ENCODE measurements at places on chromosomes 5 and 9.
A peak's percentile ranks its signal among the peaks of the same experiment; 100 is the strongest.

DNA sequence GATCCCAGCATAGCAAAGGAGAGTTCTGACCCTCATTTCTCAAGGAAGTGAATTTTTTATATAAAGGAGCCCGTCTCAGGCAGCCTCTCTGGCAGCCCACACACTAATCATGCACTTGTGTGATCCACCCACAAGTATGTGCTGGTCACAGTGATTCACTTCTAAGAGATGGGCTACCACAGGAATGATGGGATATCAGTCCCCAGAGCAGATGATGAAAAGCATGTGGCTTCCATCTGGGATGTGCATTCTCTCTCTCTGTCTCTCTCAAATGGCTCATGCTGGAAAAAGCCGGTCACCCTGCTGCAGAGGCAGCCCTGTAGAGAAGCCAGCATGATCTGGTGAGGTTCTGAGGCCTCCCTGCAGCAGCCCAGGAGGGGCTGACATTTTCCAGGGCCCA is 74.2 kb upstream of the ADCY2 start:
- H3K36me3 ChIP-seq = no peaks in the 10 kb centered on the region
- DNase-seq = no peak
- no peaks in the 10 kb centered on the region for H3K4me1 ChIP-seq
- H3K27me3 ChIP-seq = no peaks in the 10 kb centered on the region

- no peak for DNase-seq
- no peaks in the 10 kb centered on the region for H3K27me3 ChIP-seq
- H3K27ac ChIP-seq = no peak overlapping the region
- H3K36me3 ChIP-seq = no peaks in the 10 kb centered on the region
Observed at GRCh38 chr5:13625616-13626198, 318.8 kb downstream of the DNAH5 start.

GRCh38 chr9:108105885-108106284 is 616.3 kb upstream of the KLF4 start:
- no peaks in the 10 kb centered on the region for H3K27me3 ChIP-seq
- DNase-seq = no peak
- no peaks in the 10 kb centered on the region for H3K4me1 ChIP-seq
- no peaks in the 10 kb centered on the region for H3K36me3 ChIP-seq

- H3K36me3 ChIP-seq = no peaks in the 10 kb centered on the region
- H3K4me1 ChIP-seq = no peaks in the 10 kb centered on the region
- DNase-seq = no peak
- H3K4me3 ChIP-seq = no peak overlapping the region
Observed at GRCh38 chr5:102809033-102809432, 53.9 kb downstream of the PAM start.

DNA sequence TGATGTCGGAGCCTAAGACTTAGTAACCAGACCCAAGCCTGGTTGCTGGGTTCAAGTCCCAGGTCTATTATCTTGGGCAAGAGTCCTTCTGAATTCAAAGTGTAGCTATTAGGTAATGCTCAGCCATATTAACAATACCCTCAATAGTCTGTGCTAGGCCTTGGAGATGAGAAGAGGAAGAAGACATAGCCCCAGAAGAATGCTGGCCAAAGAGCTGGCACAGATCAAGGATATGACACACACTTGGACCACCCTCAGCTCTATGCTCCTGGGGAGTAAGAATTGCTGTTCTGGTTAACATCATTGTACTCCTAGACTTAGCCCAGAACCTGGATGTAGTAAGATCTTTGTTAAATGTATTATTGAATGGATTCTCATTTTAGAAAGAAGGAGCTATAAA is 426.7 kb downstream of the CDK5RAP2 start:
- no peak overlapping the region for H3K4me3 ChIP-seq
- no peaks in the 10 kb centered on the region for H3K27me3 ChIP-seq
- no peaks in the 10 kb centered on the region for H3K36me3 ChIP-seq
- H3K4me1 ChIP-seq = no peaks in the 10 kb centered on the region
- H3K27ac ChIP-seq = no peak overlapping the region

GRCh38 chr5:97063251-97063650 is 79.2 kb downstream of the LIX1 start:
- no peaks in the 10 kb centered on the region for H3K36me3 ChIP-seq
- H3K4me3 ChIP-seq = no peak overlapping the region
- peaks cover 2% of the 10 kb centered on the region for H3K4me1 ChIP-seq
- DNase-seq = no peak

GRCh38 chr5:68368311-68369022 is 152.9 kb downstream of the PIK3R1 start:
- no peak for DNase-seq
- H3K36me3 ChIP-seq = peaks cover 17% of the 10 kb centered on the region
- H3K4me3 ChIP-seq = no peak overlapping the region
- H3K27me3 ChIP-seq = no peaks in the 10 kb centered on the region

- no peaks in the 10 kb centered on the region for H3K4me1 ChIP-seq
- no peak overlapping the region for H3K27ac ChIP-seq
- no peak overlapping the region for H3K4me3 ChIP-seq
Observed at GRCh38 chr5:173796721-173797495, 91.2 kb upstream of the CPEB4 start.

DNA sequence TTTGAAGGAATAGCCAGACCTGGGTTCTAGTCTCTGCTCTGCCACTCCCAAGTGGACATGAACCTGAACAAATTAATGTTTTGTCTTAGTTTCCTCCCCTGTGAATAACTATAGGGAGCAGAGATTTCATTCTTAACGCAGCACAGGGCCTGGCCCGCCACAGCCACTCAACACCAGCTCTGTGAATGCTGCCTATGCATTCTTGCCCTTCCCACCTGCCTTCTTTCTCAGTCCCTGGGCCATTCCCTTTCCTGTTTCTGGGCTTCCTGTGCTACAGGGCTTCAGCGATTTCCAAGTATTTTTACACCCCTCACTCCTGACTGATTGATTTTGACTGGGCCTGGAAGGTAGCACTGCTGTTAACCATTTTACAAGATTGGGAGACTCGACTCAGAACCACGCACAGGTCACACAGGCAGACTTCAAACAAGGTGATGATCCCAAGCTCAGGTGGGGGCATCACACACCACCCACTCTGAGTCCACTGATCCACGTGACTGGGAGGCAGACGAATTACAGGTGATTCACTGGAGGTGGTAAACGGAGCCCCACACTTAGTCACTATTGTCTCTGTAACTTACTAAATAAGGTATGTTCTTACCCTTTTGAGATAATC is 21.4 kb downstream of the PTPN3 start:
- H3K27ac ChIP-seq = no peak overlapping the region
- H3K4me1 ChIP-seq = no peaks in the 10 kb centered on the region
- DNase-seq = no peak
- no peak overlapping the region for H3K4me3 ChIP-seq
- H3K36me3 ChIP-seq = no peaks in the 10 kb centered on the region

DNA sequence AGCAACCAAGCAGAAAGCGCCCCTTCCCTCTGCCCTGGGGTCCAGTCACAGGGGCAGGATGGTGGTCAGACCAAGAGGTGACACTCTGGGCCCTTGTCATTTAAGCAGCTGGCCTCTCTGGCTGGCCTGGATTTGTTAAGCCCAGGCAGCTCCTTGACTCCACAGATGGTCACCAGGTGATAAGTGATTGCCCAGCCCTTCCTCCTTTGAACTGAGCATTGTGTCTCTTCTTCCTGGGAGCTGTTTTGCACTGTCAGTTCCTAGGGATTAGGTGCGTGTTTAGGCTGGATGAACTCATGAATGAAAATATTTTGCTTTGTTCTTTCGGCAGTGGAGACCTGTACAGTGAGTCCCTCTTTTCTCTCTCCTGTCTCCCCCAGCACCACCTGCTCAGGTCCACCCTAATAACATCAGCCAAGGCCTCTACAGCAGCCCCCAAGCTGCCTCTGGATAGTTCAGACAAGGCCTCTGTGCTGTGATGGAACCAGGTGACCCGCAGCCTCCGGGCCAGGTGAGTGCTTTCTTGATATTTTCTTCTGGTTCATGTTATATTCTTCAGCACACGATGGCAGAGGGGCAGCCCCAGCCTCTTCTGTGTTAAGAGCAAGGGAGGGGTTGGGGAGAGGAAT is 139.7 kb upstream of the PITX1 start:
- H3K4me3 ChIP-seq = no peak overlapping the region
- no peak for DNase-seq
- peaks cover 24% of the 10 kb centered on the region for H3K27me3 ChIP-seq
- H3K4me1 ChIP-seq = no peaks in the 10 kb centered on the region

DNA sequence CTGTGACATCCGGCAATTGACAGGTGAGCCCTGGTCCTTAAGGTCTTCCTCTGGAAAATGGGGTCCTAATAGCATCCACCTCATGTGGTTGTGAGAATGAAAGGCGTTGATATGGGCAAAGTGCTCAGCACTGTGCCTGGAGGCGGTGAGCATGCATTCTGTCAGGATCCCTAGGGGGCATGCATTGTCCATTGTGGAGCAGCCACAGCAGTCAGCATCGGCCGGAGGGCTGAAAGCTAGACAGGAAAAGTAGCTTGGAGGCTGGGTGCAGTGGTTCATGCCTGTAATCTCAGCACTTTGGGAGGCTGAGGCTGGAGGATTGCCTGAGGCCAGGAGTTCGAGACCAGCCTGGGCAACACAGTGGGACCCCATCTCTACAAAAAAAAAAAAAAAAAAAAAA is 122.2 kb downstream of the LHX2 start:
- H3K27me3 ChIP-seq = peaks cover 15% of the 10 kb centered on the region
- DNase-seq = peak; percentile 34
- no peak overlapping the region for H3K27ac ChIP-seq

DNA sequence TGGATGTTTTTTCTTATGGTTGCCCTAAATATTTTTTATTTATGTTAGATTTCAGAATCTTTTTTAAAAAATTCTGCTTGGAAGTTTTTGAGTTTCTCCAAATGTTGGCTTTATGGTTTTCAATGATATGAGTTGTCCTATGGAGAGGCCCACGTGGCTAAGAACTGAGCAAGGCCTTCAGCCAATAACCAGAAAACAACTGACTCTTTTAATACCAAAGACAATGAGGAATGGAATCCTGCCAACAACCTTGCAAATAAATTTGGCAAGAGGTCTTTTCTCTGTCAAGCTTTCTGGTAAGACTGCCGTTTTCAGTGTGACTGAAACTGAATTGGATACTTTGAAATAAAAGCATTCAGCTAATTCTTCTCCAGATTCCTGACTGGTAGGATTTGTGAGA is 1740.1 kb upstream of the WWC1 start:
- H3K36me3 ChIP-seq = no peaks in the 10 kb centered on the region
- DNase-seq = no peak
- H3K4me3 ChIP-seq = no peak overlapping the region
- no peaks in the 10 kb centered on the region for H3K27me3 ChIP-seq

- no peak overlapping the region for H3K27ac ChIP-seq
- no peaks in the 10 kb centered on the region for H3K27me3 ChIP-seq
- H3K4me3 ChIP-seq = no peak overlapping the region
- DNase-seq = no peak
- H3K36me3 ChIP-seq = no peaks in the 10 kb centered on the region
Observed at GRCh38 chr5:53359916-53360517, 120.4 kb upstream of the FST start.

GRCh38 chr9:91182429-91183225 is 179.1 kb downstream of the AUH start:
- peaks cover 8% of the 10 kb centered on the region for H3K36me3 ChIP-seq
- H3K4me3 ChIP-seq = no peak overlapping the region
- DNase-seq = no peak
- no peaks in the 10 kb centered on the region for H3K27me3 ChIP-seq
- peaks cover 45% of the 10 kb centered on the region for H3K4me1 ChIP-seq
- no peak overlapping the region for H3K27ac ChIP-seq

- H3K27ac ChIP-seq = no peak overlapping the region
- no peak for DNase-seq
- H3K4me3 ChIP-seq = no peak overlapping the region
- H3K27me3 ChIP-seq = peaks cover 4% of the 10 kb centered on the region
- H3K4me1 ChIP-seq = no peaks in the 10 kb centered on the region
Observed at GRCh38 chr9:97528529-97529230, 27.2 kb downstream of the TMOD1 start.

- no peak overlapping the region for H3K4me3 ChIP-seq
- H3K4me1 ChIP-seq = no peaks in the 10 kb centered on the region
- no peak for DNase-seq
- H3K36me3 ChIP-seq = peaks cover 73% of the 10 kb centered on the region
- no peaks in the 10 kb centered on the region for H3K27me3 ChIP-seq
- no peak overlapping the region for H3K27ac ChIP-seq
Observed at GRCh38 chr9:120532475-120532874, 47.5 kb downstream of the CDK5RAP2 start.

- no peak overlapping the region for H3K27ac ChIP-seq
- H3K4me3 ChIP-seq = no peak overlapping the region
- DNase-seq = no peak
- H3K27me3 ChIP-seq = no peaks in the 10 kb centered on the region
- no peaks in the 10 kb centered on the region for H3K36me3 ChIP-seq
Observed at GRCh38 chr5:26034813-26035212, 1003.6 kb downstream of the CDH9 start.

DNA sequence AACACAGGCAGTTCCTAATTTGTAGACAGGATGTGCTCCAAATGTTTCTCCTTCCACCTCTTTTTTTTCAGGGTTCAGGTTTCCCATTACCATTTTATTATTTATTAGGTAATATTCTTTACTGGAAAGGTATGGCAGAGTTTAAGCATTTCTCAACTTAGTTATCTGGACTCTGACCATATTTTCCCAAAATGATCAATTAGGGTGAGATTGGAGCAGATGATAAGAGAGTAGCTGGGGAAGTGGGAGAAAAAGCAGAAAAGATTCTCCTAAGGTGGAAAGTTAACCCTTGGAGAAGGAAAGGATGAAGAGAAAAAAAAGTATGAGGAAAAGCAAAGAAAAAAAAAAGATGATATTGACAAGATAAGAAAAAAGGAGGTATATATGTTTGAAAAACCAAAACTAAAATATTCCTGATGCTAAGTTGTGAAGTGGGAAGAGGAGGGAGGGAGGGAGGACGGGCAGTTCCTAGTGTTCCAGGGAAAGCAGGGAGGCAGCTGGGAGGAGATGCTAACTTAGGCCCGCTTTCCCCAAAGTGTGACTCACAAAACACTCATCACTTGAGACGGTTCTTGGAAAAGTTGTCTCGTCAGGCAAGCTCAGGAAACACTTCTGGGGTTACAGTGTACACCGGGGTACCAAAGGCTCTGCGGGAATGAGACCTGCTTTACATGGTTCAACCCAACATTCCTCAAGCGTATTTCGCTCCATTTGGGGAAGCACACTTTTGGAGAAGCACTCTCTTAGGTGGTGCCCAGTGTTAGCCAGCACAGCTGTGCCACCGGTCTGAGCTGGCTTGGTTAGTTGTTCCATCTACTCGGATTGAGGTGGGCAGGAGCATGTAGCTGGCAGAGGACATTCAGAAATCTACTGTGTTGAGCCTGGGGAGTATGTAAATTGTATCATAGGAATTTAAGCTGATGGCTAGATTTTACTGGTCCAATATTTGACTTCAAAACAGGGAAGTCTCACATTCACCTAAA is 35.1 kb downstream of the B4GALT1 start:
- peaks cover 44% of the 10 kb centered on the region for H3K36me3 ChIP-seq
- no peak overlapping the region for H3K4me3 ChIP-seq
- no peak overlapping the region for H3K27ac ChIP-seq
- no peaks in the 10 kb centered on the region for H3K27me3 ChIP-seq
